ENCODE measurements at places on chromosomes 3 and 15.
A peak's percentile ranks its signal among the peaks of the same experiment; 100 is the strongest.

- no peak for DNase-seq
Observed at GRCh38 chr15:90241343-90242192, 7.6 kb downstream of the GDPGP1 start.

DNA sequence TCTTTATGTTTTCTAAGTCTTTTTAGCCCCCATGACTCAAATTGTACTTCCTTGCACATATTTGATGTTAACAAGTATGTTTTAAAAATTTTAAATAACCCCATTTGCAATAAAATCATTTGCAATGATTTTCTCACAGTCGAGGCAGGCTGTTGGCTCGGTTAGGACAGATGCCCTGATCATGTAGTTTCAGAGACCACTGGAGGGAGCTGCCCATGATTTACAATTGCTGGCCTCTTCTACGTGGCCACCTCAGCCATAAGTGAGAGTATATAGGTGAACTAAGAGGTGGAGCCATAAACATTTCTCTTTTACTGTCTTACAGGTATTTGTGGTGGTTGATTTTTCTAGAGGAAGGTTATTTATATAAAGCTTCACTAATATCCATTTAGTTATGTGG lies 1.7 kb downstream of the DTWD1 start:
- DNase-seq, result no peak

DNA sequence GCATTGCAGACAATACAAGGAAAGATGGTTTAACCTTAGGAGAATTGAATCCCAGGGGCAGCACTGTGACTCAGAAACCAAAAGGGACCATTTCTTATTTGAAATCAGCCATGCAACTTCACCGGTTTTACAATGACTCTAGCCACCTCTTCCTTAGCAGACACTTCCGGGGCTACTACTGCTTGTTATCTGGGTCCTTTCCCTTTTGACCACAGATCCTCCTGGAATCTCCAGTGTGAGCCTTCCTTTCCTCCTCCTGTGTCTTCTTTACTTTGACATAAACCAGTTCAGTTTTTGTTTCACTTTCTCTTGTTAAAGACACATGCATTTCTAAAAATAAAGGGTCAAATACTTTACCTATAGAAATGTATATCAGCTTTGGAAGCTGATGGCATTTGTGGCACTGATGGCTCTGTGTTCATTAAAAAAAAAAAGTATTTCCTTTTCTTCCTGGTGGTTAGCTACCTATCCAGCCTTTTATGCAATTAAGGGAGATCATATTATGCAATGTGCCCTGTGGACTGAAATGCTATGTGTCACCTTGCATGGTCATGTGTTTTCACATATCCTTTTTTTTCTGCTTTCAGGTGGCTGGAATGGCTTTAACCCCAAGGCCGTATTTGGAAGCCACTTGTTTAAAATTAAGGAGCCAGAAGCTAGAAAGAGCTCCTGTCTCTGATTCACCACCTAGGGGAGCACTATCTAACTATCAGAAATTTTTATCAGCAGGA lies 296.2 kb downstream of the CHL1 start:
- DNase-seq, result peak; percentile 0

DNA sequence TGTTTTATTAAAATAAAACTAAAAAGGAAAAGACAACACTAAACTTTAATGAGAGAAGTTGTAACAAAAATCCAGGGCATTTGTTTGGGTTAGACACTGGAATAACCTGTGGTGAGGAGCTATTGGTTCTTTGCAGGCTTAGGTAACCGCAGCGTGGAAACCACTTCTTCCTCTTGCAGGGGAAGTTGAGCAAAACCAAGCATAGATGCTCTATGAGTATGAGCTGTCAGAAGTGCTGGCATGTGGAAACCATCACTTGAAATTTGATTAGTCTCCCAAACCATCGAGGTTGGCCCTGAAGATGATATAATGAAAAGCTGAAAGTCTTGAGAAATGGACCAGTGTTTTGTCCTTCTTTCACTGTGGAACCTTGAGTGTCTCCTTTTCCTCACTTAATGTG lies 127.1 kb upstream of the RBMS3 start:
- peak; percentile 64 for DNase-seq

- no peak for DNase-seq
Observed at GRCh38 chr3:22659651-22660475, 543.3 kb upstream of the UBE2E2 start.

- peak; percentile 75 for DNase-seq
Observed at GRCh38 chr3:195565716-195566115, 18.0 kb downstream of the APOD start.

- no peak for DNase-seq
Observed at GRCh38 chr3:56704706-56705105, 21.6 kb upstream of the TASOR start.

GRCh38 chr15:31151301-31152233 lies 50.0 kb upstream of the TRPM1 start:
- no peak for DNase-seq

GRCh38 chr15:34722439-34722836 lies 32.4 kb downstream of the GJD2 start:
- no peak for DNase-seq

GRCh38 chr3:22928216-22929110 lies 274.7 kb upstream of the UBE2E2 start:
- no peak for DNase-seq

GRCh38 chr15:78060232-78060631 lies 17.3 kb downstream of the TBC1D2B start:
- DNase-seq, result no peak

GRCh38 chr15:67385971-67386370 lies 131.4 kb downstream of the IQCH start:
- no peak for DNase-seq

DNA sequence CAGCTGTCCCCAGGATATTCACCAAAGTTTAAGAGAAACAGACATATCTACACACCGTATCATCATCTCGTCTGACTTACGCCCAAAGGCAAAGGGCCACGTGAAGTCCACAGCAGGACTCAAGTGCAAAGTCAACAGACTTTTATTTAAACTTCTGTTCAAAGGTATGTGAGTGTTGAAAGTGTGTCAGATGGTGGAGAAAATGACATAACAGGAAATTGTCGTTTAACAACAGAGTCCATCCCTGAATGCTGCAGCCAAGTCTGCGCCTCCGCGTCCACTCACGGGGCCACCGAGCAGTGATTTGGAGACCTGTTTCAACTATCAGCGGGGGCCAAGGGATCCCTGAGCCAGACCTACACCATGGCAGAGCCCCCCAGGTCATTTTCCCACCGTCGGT lies 165.6 kb downstream of the XXYLT1 start:
- no peak for DNase-seq

DNA sequence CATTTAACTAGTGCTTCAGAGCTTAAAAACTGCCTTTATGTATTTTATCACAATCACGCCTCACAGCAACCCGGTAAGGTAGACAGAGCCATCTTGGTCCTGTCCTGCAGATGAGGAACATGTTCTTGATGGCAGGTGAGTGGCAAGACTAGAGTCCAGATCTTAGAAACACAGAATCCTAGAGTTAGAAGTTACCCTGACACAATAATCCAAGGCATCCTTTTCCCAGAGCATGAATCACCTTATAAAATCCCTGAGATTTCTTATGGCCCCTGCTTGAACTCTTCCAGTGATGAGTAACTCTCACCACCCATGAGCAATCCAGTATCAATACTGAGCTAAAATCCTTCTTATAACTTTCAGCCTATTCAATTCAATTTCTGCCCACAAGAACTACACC lies 16.9 kb downstream of the POPDC2 start:
- DNase-seq, result no peak

- DNase-seq, result no peak
Observed at GRCh38 chr15:99307735-99308134, 56.5 kb downstream of the LRRC28 start.

DNA sequence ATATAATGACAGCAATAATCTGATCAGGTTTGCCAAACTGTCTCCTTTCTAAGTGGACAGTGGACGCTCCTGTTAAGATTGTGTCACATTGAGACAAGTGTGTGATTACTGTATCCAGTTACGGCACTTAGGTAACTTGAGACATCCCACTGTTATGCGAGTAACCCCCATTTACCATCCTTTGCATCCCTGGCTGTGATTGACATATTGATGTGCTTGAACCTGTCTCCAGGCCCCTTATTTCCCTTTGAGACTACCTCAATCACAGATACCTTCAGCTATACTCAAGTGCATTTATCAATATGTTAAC lies 785.2 kb downstream of the NR2F2 start:
- no peak for DNase-seq

DNA sequence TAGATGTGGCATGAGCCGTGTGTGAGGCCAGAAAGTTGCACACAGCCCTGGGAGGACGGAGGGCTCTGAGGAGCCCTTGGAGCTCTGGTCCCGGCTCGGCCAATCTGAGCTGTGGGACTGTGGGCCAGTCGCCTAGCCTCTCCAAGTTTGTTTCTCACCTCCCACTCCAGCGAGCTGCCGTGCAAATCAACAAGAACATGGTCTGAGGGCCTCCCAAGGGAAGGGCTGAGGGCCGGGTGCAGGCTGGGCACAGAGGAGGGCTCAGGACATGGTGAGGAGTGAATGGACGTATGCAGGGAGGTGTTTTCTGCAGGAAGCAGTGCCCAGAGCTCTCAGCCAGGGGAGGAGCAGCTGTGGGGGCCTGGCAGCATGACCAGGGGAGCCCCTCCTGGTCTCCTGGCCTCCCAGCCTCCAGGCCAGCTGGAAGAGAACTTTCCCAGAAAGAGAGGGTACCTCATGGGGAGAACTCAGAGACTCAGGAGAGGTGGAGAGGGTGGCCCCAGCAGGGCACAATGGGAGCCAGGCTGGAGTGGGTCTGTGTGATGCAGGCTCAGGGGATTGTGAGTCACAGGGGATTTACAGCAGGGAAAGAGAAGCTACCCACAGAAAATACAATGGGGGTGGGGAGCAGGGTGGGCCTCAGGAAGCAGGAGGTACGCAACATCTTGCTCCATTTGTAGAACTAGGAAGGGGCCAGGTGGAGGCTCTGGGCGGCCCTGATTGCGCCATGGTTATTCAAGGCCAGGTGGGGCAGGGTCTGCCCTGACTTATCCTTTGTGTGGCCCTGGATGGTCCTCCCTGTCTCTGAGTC lies 24.8 kb downstream of the PSTPIP1 start:
- peak; percentile 26 for DNase-seq

GRCh38 chr3:20810555-20810954 lies 624.5 kb upstream of the SGO1 start:
- no peak for DNase-seq

- DNase-seq, result no peak
Observed at GRCh38 chr15:42042602-42043400, 22.0 kb upstream of the PLA2G4E start.

DNA sequence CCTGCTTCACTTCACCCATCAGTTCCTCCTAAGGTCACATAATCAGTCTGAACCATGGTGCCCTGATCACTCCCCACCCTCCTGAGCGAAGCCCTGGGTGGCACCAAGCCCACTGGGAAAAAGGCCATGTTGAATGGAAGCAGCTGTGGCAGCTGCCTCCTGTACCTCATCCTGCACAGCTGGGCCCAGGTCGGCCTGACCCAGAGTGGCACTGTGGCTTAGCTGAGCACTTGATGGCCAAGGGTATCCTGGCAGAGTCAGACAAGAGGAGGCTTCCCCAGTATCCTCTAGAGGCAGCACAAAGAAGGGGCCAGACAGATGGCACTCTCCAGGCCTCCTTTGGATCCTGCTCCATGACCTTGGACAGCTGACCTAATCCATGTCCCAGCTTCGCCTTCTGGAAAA lies 68.4 kb downstream of the TLE3 start:
- DNase-seq, result no peak

- peak; percentile 38 for DNase-seq
Observed at GRCh38 chr15:82880704-82881103, 71.3 kb downstream of the WHAMM start.

- peak; percentile 17 for DNase-seq
Observed at GRCh38 chr15:68631601-68632051, 52.8 kb downstream of the CORO2B start.

DNA sequence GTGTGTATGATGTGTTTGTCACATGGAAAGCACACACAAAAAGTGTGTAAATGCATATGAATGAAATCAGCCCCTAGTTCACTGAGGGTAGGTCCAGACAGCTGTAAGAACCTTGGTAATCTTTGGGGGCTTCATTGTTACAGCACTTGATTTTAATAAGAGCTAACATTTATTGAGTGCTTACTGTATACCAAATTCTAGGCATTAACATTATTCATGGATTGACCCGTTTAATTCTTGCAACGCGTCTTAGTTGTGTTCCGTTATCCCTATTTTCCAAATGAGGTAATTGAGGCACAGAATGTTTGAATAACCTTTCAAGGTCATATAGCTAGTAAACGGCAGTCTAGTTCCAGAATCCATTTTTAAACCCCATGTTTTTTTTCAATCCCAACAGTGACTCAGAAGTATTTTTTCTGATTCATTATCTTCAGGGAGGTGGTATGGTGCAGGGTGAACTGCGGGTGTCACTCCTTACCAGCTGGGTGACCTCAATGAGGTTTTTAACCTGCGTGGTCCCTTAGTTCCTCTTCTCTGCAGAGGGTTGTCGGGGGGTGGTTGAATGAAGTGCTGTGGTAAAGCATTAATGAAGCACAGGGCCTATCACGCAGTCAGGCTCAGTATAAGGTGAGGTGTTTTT lies 14.2 kb downstream of the RAB8B start:
- DNase-seq, result peak; percentile 97

DNA sequence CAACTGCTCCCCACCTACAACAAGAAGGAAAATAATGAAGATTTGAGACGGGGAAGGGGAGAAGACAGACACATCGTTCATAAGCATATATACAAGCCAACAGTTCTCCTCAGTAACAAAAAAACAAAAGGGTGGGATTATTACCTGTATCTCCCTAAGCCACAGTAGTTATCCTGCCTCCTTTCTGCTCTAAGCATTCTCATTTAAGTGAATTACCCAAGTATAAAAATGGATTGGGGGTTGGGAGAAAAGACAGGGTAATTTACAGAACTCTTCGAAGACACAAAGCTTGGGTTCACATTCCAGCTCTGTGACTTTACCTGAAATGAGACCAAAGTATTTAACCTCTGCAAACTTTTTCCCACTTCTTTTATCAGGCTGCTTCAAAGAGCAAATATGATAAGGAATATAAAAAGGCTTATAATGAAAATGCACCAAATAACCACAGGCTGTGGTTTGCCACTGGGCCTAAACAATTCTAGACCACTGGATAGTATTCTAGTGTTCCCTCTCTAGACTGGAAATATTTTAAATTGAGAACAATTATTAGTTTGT lies 64.4 kb downstream of the UACA start:
- no peak for DNase-seq

GRCh38 chr15:93823971-93824913 lies 407.1 kb upstream of the MCTP2 start:
- DNase-seq, result no peak
